ENCODE measurements at places on chromosomes 6 and 20. TPM values are rescaled to one million over a fixed set of nuclear protein-coding genes. Genes with fewer than 3 reads are reported as not detected.

GRCh38 chr6:158471339-158471738 is 88.6 kb upstream of the TMEM181 start:
- no peak for DNase-seq

DNA sequence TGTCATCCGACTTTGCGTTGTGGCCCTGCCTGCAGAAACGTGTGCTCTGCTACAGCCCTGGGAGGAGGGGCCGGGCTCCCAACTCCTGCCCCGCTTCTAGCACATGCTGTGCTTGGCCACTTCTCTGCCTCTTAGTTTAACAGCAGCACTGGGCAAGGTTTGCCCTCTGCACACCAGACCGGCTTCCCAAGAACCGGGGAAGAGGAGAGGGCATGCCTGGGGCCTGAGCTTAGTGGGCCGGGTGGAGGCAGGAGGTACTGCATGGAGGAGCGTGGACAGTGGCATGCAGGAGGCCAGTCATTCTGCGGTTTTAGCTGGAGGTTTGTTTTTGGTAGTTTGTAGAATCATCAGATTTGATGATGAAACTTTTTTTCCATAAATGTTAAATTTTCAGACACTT is 45.5 kb downstream of the CEP43 start:
- DNase-seq = no peak

GRCh38 chr6:102154874-102155273 is 761.4 kb downstream of the GRIK2 start:
- DNase-seq = no peak

- DNase-seq = no peak
Measured at GRCh38 chr20:46827718-46828458, 66.8 kb upstream of the EYA2 start.

DNA sequence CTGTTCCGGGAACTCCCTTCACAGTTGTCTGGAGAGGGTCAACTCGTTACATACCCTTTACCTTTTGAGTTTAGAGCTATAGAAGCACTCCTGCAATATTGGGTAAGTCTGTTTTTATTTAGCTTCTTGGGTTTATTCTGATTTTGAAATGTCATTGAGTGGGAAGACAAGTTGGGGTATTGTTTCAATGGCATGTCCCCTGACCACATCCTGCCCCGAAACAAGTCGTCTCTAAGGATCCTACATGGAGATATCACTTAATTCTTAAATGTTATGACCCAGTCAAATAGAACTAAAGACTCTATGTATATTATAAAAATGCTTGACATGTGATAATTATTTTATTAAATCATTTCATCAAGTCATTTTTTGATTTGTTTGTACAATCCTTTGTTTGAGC is 9.6 kb downstream of the MRS2 start:
- no peak for DNase-seq

DNA sequence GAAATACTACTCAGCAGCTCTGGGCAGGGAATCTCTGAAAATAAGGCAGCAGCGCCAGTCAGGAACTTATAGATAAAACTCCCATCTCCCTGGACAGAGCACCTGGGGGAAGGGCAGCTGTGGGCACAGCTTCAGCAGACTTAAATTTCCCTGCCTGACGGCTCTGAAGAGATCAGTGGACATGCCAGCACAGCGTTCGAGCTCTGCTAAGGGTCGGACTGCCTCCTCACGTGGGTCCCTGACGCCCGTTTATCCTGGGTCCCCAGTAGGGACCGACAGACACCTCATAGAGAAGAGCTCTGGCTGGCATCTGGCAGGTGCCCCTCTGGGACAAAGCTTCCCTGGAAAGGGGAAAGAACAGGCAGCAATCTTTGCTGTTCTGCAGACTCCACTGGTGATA is 59.0 kb downstream of the COL21A1 start:
- no peak for DNase-seq

DNA sequence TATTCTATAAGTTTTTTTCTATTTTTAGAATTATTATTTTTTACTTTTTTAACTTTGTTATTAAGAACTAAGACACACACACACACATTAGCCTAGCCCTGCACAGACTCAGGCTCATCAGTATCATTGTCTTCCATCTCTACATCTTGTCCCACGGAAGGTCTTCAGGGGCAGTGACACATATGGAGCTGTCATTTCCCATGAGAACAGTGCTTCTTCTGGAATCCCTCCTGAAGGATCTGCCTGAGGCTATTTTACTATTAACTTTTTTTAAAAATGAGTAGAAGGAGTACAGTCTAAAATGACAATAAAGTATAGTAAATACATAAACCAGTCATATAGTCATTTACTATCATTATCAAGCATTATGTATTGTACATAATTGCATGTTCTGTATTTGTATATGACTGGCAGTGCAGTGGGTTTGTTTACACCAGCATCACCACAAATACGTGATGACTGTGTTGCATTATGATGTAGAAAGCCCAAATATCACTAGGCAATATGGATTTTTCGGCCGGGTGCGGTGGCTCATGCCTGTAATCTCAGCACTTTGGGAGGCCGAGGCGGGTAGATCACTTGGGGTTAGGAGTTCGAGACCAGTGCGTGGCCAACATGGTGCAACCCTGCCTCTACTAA is 57.9 kb downstream of the HIVEP1 start:
- no peak for DNase-seq

GRCh38 chr20:61760731-61761130 is 304.9 kb downstream of the TAF4 start:
- no peak for DNase-seq

- no peak for DNase-seq
Measured at GRCh38 chr6:116369540-116369939, 1.2 kb upstream of the DSE start.

DNA sequence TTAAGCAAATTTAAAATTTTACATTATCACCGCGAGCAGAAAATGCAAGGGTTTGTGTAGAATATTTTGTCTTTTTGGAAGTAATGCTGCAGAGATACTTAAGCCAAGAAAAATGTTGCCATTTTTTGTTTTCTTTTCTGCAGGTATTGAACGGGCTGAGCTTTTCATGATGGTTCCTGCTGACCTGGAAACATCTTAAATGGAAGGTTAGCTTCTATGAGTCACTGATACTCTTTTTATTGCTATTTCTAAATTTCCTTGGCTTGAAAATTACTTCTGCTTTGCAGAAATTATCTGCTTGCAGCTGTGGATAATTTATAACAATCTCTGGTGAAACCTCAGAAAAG is 12.7 kb downstream of the SYTL3 start:
- DNase-seq = no peak

DNA sequence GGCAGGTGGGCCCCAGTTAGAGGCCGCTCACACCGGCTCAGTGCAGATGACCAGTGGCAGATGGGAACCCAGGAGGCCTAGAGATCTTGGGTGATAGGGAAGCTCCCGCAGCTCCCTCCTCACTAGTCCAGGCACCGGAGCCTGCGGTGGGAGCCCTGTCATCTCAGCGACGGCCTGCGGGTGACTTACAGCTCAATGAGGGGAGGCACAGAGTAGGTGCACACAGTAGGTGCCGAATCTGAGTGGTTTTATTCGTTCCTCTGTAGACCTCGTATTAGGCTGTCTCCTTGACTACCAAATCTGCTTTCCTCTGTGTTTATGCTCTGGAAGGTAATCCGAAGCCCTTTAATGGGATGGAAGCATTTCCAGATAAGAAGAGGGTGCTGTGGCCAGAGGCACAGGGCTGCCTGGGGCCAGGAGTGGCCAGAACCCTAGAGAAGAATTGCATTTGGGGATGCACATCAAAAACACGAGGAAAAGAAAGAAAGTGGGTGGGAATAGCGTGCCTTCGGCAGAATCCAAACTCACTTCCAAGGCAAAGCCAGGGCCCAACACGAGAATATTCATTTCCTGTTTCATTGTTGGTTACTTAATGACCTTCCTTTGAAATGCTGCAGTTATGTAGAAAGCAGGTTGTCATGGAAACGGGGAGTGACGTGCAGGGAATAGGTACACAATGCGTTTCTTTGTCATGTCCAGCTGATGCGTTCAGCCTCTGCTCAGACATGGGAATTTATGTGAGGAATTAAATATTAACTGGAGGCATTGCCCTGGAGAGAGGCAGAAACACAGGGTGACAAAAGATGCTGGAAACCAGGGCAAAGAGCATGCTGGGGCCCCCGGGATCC is 24.7 kb downstream of the MYT1 start:
- DNase-seq = no peak

DNA sequence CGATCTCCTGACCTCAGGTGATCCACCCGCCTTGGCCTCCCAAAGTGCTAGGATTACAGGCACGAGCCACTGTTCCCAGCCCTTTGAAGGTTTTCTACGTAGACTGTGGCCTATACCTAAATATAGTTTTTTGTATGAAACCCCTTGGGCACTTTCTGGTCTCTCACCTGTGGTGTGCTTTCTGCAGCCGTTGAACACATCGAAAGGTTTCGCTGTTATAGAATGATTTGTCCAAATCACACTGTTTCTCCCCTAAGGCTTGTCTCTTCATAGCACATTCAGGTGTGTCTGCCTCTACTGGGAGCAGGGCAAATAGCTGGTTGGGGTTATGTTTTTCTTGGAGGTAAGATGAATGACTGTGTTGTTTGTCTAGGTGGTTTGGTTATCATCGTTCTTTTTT is 597.9 kb downstream of the RNF144B start:
- no peak for DNase-seq

GRCh38 chr6:45692021-45692420 is 314.3 kb upstream of the SUPT3H start:
- DNase-seq = no peak

DNA sequence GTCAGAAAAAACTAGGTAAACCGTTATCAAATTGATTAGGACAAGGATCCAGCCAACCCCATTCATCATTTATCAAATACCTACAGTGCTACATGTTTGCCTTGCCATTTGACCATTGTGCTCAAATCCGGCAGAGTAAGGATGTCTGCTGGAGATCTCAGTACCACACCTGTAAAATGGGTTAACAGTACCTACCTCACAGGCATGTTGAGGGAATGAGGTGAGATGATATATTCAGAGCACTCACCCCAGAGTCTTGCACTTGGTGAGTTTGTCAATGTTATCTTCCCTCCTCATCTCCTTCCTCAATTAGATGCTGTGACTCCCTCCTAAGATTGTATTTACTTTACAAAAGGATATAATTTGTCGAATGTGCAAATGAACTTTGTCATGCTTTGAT is 54.5 kb upstream of the DSP start:
- no peak for DNase-seq

DNA sequence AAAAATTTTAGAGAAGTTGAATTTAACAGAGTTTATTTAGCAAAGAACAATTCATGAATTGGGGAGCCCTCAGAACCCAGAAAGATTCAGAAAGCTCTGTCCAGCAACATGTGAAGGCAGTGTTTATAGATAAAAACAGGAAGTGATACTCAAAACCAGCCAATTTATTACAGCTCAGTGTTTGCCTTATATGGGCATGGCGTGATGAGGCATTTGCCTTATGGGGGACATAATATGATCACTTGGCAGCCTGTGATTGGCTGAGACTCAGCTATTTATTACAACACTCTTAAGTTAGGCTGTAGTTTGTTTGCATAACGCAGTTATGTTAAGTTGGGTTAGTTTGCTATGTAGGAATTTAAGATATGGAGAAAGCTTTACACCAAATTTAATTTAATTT is 11.5 kb downstream of the HLA-DPA1 start:
- no peak for DNase-seq

- DNase-seq = no peak
Measured at GRCh38 chr6:36479256-36479655, 36.5 kb downstream of the KCTD20 start.

GRCh38 chr20:54416770-54417169 is 58.6 kb upstream of the DOK5 start:
- DNase-seq = no peak

DNA sequence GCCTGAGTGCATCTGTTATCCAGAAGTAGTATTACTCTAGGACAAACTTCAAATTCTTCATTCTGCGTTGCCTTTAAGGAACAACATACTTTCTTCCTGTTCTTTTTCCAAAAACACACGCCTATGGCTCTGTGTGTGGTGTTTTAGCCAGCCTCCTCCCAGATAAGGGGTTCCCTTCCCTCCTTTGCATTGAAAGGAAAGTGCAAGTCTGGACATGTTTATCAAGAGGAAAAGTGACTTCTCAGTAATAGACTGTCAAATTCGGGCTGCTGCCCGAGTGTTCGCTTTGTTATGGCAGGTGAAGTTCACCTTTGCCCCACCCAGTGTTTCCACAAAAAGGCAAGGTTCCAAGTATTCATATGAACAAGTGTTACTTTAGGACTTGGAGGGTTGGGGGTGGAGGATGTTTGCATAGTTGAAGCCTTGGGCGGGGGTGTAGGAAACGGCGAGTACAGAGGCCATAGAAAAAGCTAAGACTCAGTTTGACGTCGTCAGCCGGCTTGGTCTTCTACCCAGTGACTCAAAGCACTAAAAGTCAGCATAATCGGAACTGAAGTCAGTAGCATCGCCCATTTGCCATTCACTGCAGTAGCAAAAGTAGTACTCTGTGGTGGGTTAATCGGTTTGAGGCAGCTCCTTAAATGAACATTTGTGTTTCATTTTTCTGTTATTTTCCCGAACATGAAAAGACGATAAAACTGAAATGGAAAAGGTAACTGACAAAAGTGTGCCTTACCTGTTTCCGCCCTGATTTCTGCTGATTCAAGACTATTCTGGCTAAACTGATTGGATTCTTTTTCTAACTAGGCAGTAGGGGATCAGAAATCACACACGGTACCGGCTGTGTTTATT is 12.5 kb downstream of the PRDM1 start:
- peak; percentile 85 for DNase-seq

DNA sequence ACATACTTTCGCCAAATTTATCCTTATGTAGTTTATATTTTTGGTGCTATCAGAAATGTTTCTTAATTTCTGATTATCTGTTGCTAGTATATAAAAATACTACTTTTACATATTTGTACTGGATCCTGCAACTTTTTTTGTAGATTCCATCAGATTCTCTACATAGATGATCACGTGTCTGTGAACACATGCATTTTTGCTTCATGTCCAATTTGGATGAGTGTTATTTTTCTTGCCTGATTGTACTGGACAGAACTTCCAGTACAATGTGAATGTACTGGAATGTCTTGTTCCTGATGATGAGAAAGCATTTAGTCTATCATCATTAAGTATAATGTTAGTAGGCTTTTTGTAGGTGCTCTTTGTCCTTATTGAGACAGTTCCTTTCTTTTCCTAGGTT is 25.0 kb upstream of the SSR1 start:
- no peak for DNase-seq

GRCh38 chr20:49786668-49787370 is 25.8 kb upstream of the SLC9A8 start:
- DNase-seq = no peak

- DNase-seq = no peak
Measured at GRCh38 chr6:33007831-33008400, 1.5 kb downstream of the HLA-DOA start.

The THBS2 gene
- total RNA-seq = not detected

The PPARD gene
- total RNA-seq = 17.0 TPM

The TMEM14C gene
- 70.7 TPM for total RNA-seq

The SRC gene
- 1.9 TPM for total RNA-seq

The MOG gene
- total RNA-seq = not detected

The OPN5 gene
- not detected for total RNA-seq

The LST1 gene
- 29.1 TPM for total RNA-seq

The PRKN gene
- total RNA-seq = 0.26 TPM

The CST9L gene
- not detected for total RNA-seq

The GSTA4 gene
- 8.4 TPM for total RNA-seq

Data from activated naive CD8-positive, alpha-beta T cell treated with anti-CD3 and anti-CD28 coated beads for 36 hours (primary cell).